ENCODE measurements at places on chromosomes 11 and 22. TPM values are rescaled to one million over a fixed set of nuclear protein-coding genes. Genes with fewer than 3 reads are reported as not detected.

DNA sequence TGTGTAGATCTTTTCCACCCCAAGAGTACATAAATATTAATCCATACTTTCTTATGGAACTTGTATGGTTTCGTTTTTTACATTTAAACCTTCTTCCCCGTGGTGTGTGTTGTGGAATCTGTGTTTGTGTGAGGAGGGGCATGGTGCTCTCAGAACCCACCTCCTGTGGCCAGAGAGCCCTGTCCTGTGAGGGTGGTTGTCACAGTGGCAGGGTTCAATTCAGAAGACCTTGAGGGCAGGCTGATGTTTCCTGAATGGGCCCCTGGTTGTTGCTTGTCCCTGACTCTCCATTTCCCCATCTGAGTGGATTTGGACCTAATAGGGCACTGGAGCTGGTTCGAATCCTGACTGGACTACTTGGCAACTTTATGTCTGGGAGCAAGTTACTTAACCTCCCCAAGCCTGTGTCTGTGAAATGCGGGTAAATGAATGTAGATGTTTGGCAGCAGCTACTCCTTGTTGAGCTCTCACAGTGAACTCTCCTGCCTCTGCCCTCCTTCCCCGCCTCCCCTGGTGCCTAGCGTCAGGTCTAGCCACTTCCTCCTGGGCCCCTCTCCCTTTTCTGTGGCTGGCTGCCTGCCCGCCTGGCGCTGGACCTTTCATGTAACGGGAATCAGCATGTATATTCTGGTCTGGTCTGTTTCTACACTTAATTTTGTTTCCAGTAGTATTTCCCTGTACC lies 7.3 kb downstream of the NEAT1 start:
- peak; percentile 57 for DNase-seq

GRCh38 chr11:44270403-44271273 lies 39.3 kb downstream of the ALX4 start:
- peak; percentile 47 for DNase-seq

- DNase-seq = no peak
Observed at GRCh38 chr11:58003591-58003990, 20.1 kb upstream of the OR9Q1 start.

DNA sequence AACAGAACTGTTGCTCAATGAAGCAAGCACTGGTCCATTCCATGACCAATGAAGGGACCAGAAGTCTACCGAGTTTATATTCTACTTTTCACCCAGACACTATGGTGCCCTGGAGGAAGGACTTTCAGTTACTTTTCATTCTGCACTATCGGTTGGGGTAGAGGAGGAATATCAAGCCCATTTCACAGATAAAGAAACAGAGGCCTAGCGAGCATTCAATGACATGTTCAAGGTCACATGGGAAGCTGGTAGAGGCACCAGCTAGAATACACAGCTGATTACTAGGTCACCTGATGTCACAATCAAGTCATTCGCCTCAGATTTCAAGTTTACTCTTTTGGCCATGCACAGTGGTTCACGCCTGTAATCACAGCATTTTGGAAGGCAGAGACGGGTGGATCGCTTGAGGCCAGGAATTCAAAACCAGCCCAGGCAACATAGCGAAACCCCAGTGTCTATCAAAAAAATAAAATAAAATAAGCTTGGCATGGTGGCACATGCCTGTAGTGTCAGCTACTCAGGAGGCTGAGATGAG lies 17.6 kb upstream of the PRG2 start:
- no peak for DNase-seq

- DNase-seq = peak; percentile 95
Observed at GRCh38 chr22:30262917-30263741, 3.5 kb downstream of the OSM start.

- DNase-seq = peak; percentile 52
Observed at GRCh38 chr11:2518983-2519340, 74.2 kb downstream of the KCNQ1 start.

DNA sequence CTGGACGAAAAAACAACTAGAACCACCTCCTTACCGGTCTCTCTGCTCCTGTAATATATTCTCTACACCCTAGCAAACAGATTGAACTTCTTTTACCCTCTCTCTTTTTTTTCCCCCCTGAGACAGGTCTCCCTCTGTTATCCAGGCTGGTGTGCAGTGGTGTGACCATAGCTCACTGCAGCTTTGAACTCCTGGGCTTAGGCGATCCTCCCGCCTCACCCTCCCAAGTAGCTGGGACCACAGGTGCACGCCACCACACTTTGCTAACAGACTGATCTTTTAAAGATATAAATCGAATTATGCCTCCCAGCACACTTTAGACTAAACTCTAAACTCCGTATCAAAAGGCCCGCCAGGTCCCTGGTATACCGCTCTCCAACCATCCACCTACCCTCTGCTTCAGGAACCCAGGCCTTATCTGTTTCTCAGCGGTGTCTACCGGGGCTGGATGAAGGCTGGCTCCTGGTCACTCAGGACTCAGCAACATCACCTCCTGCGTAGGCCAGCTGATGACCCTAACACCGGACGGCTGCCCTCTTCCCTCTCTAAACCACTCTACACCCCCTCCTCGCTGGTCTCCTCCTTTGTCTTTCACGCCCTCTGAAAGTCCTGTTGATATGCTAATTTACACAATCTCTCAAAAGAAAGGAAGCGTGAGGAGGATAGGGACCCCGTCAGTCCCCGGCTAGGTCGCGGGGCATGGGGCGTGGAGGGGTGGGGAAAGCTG lies 745 bp downstream of the C22orf39 start:
- no peak for DNase-seq

- DNase-seq = no peak
Observed at GRCh38 chr11:8679006-8679405, 3.5 kb downstream of the TRIM66 start.

DNA sequence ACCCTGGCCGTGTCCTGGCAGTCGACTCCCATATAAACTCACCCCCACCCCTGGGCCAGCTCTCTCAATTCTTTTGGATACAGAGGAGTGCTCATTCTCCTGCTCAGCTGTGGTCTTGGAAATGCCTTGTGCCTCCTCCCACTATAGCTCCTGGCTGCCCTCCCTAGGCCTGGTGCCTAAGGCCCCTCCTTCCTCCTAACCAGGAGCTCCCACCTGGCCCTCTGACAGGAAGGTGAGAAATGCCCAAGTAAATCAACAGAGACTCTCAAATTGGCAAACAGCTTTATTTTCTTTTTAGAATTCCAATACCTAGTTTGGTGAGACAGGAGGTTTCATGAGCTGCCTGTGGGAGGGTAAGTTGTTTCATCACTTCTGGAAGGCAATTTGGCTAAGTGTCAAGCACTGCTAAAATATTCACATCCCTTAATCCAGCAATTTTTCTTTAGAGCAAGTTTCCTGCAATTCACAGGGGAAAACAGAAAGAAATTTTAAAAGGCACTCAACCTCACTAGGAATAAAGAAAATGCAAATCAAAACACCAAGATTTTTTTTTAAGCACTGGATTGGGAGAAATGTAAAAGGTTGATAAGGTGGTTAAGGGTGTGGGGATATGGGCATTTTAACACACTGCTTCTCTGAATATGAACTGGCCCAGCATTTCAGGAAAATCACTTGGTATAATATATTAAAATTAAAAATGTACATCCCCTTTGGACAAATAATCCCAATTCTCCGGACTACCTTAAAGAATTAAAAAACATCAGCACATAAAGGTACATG lies 209.7 kb upstream of the ARHGAP20 start:
- peak; percentile 42 for DNase-seq

- peak; percentile 76 for DNase-seq
Observed at GRCh38 chr22:48627203-48627602, 1200.5 kb downstream of the BRD1 start.

DNA sequence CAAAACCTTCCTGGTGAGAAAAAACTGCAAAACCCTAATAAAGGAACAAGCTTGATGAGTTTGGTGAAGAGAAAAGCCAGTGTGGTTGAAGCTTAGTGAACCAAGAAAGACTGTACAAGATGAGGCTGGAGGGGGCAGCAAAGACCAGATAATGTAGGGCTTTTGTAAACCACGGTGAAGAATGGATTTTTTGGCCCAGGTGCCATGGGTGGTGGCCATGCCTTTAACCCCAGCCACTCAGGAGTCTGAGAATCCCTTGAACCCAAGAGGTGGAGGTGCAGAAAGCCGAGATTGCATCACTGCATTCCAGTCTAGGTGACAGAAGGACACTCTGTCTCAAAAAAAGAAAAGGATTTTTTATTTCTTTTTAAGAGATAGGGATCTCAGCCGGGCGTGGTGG lies 5.0 kb upstream of the ZDHHC5 start:
- DNase-seq = no peak

GRCh38 chr11:128472128-128473089 lies 114.9 kb downstream of the ETS1 start:
- DNase-seq = no peak

DNA sequence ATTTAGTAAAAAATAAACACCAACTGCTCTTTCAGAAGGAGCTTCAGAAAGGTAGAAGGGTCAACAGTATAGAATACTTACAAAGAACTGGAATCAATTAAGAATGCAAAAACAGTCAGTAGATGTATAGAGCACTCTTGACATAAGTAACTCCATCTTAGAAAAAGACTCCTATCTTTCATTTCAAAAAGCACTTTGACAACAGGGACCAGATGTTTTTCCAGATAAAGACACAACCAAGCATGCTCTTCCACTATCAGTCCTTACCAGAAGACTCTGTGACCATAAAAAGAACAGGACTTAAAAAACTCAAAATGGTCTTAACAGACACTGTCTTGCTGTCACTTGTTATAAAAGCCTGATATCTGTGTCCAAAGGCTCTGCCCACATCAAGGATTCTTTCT lies 5.2 kb downstream of the SLC25A17 start:
- no peak for DNase-seq

DNA sequence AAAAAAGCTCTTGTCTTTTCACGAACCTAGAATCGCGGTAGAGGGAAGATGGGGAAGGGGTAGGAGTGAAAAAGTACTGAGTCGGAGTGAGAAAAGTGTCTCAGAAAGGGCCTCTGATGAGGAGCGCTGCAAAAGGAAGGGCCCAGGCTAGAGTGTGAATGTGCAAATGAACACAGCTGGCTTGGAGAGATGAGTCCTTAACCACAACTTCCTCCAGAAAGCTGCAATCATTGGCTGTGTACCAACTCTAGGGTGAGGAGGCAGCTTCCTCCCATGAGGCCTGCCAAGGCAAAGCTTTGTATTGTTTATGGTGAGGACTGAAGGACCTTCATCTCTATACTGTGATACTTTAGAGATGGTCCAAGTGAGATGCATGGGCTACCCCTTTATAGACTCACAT lies 566.9 kb upstream of the ANO5 start:
- no peak for DNase-seq

DNA sequence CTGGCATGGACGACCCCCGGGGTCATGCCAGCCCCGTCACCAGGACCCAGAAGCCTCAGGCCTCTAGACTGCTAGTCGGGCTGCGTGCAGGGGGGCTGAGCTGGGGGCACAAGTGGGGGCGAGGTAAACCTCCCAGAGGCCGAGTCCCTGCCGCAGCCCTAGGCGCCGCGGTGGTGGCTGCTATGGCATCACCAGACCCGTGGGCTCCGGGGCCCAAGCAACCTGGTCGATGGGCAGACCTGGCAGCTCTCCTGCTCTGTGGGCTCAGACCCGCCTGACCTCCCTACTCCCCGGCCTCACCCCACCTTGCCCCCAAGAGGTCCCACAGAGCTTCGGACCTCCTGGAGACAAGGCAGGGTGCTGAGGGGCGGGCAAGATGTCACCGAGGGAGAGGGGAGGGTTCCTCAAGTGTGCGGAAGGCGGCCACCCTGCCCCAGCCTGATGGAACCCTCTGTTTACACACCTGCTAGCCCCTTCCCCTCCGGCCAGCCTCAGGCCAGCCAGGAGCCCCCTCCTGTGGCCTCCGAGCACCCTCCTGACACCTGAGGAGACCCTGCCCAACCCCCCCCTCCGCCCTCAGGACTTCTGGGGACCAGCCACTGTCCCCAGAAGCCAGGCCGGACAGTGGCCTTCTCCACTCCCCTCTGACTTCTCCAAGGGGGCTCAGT lies 9.4 kb downstream of the IGF2 start:
- DNase-seq = peak; percentile 60

- no peak for DNase-seq
Observed at GRCh38 chr11:70192666-70193410, 10.3 kb upstream of the FADD start.

- no peak for DNase-seq
Observed at GRCh38 chr11:33701302-33702230, 940 bp upstream of the C11orf91 start.

GRCh38 chr11:62647609-62648005 lies 1.2 kb upstream of the GANAB start:
- DNase-seq = no peak

DNA sequence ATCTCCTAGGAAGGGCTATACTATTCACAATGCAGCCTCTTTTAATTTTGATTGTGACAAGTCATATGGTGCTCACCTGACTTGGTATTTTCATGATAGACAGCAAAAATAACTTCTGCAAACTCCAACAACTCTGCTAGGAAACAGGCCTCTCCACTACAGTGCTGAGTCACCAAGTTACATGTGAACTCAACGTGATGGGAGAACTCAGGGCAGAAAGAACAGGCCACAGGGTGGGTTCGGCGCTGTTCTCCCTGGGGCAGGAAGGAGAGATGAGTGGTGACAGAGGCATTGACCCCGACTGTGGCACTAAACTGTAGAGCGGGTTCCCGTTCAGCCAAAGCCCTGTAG lies 76.6 kb upstream of the UCP3 start:
- DNase-seq = no peak

GRCh38 chr11:74689666-74690065 lies 41.6 kb downstream of the CHRDL2 start:
- no peak for DNase-seq

The DUSP8 gene
- total RNA-seq = 1.7 TPM

The HORMAD2 gene
- not detected for total RNA-seq

The PCNX3 gene
- total RNA-seq = 25.9 TPM

The C11orf52 gene
- 0.33 TPM for total RNA-seq

The TSSK2 gene
- total RNA-seq = not detected

The F2 gene
- 0.33 TPM for total RNA-seq

The OVOL1 gene
- total RNA-seq = 1.4 TPM

The UPK3A gene
- total RNA-seq = 0.41 TPM

The FGF3 gene
- 0.15 TPM for total RNA-seq

The DDTL gene
- 4.2 TPM for total RNA-seq

The APOBEC3C gene
- total RNA-seq = 2.0 TPM

Measured in H7 (cell line).